Hindlimb muscle (tissue), 1 donor: ENCODE measurements at places on chromosomes 3 and 15. TPM values are rescaled to one million over a fixed set of nuclear protein-coding genes. Genes with fewer than 3 reads are reported as not detected.

SH2D7 gene
- 0.12 TPM for polyA plus RNA-seq

DNA sequence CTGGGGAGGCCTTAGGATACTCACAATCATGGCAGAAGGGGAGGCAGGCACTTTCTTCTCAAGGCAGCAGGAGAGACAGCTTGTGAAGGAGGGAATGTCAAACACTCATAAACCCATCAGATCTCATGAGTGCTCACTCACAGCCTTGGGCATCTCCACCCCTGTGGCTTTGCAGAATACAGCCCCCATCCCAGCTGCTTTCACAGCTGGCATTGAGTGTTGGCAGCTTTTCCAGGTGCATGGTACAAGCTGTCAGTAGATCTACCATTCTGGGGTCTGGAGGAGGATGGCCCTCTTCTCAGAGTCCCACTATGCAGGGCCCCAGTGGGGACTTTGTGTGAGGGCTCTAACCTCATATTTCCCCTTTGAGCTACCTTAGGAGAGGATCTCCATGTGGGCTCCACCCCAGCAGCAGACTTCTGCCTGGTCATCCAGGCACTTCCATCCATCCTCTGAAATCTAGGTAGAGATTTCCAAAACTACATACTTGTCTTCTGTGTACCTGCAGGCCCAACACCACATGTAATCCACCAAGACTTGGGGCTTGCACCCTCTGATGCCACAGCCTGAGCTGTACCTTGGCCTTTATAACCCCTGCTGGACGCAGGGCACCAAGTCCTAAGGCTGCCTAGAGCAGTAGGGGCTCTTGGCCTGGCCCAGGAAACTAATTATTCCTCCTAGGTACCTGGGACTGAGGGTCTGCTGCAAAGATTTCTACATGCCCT lies 404.2 kb upstream of the EPHA6 start:
- no peak for DNase-seq

DNA sequence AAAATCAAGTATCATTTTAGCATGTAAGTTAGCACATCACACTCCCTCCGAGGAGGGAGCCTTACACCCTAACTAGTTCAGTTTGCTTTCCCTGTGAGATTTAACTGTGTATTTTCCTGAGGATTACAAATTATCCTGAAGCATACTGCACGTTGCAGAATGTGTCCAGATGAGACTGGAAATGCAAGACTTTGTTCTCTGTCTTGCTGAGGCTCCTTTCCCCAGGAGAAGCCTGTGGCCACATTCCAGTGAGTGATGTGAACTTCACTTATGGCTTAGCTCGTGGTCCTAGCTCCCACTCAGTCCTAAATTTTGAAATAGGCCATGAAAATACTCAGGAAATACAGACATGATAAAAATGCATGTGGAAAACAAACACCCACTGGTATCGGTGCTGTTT lies 23.7 kb downstream of the PDZRN3 start:
- peak; percentile 62 for DNase-seq

- DNase-seq: no peak
Observed at GRCh38 chr15:70806992-70807712, 43.8 kb upstream of the UACA start.

DNA sequence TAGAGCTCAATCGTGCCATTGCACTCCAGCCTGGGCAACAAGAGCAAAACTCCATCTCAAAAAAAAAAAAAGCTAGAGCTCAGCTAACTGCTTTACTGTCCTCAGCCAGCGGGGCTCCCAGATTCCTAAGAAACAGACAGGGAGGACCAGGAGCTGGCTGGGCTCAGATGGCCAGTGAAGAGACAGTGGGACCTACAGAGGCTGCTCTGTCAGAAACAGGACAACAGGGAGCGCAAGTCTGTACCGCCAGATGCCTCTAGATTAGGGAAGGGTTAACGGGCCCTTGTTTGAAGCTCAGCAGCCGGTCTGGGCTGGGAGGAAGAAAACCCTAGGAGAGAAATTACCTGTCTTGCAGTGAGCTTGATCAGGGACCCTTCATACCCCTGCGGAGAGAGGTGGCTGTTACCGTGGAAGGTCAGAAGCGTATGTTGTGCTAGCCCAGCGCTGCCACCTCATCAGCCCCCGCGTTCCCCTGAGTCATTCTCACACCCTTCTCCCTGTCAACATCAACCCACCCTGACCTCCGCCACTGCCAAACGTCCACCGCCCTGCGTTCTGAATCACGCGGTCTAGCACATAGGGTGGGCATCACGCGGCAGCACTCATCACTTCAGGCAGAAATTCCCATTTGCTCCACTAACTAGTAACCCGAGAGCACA lies 25.3 kb downstream of the RBPMS2 start:
- DNase-seq: no peak

DNA sequence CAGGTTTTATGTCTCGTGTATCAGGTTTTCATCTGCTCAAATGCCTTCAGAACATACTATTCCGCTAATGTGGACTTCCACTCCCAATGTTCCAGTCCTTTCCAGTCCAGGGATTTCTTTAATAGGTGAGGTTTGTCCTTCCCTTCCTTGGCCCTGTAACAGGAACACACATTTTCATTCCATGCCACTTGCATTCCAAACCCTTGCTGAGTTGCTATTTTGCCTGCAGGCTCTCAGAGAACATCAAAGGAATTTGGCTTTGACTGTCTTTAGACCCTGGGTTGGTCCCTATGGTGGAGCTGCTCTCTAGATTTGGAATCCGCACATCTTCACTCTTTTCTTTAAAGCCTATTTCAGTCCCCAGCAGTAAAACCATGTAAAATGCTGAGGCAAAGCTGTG lies 12.3 kb upstream of the ALCAM start:
- DNase-seq: no peak

DNA sequence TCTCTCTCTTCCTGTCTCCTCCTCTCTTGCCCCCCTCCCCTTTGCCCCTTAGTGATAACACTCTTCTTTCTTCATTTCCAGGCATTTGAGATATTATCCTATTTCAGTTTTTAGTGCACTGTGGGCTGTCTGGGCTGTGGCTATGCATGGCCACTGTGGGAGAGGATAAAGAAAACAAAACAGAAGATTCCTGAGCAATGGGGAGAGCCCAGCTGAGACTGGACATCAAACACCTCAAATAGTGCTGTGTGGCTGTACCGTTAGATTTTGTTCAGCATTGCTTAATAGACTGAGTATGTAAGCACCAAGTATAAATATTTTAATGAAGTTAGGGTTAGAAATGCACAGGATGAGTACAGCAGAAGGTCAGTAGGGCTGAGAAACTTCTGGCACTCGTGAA lies 7.9 kb upstream of the GBE1 start:
- no peak for DNase-seq
